ENCODE measurements at places on chromosomes 1 and 21. TPM values are rescaled to one million over a fixed set of nuclear protein-coding genes. Genes with fewer than 3 reads are reported as not detected.

CSMD2 gene
- 14.4 TPM for total RNA-seq

THEM5 gene
- not detected for total RNA-seq

RNF186 gene
- total RNA-seq = not detected

CAP1 gene
- total RNA-seq = 430 TPM

GRHL3 gene
- total RNA-seq = 0.03 TPM

PRAMEF5 gene
- not detected for total RNA-seq

LCE6A gene
- not detected for total RNA-seq

DCST1 gene
- total RNA-seq = not detected

Data from smooth muscle cell of the pulmonary artery (primary cell).